ENCODE measurements at places on chromosomes 5 and 9.

GRCh38 chr5:169013208-169013728 is 287.7 kb downstream of the SLIT3 start:
- DNase-seq: no peak

- DNase-seq: no peak
These were observed 9.7 kb downstream of the RICTOR start for GRCh38 chr5:39064450-39064849.

DNA sequence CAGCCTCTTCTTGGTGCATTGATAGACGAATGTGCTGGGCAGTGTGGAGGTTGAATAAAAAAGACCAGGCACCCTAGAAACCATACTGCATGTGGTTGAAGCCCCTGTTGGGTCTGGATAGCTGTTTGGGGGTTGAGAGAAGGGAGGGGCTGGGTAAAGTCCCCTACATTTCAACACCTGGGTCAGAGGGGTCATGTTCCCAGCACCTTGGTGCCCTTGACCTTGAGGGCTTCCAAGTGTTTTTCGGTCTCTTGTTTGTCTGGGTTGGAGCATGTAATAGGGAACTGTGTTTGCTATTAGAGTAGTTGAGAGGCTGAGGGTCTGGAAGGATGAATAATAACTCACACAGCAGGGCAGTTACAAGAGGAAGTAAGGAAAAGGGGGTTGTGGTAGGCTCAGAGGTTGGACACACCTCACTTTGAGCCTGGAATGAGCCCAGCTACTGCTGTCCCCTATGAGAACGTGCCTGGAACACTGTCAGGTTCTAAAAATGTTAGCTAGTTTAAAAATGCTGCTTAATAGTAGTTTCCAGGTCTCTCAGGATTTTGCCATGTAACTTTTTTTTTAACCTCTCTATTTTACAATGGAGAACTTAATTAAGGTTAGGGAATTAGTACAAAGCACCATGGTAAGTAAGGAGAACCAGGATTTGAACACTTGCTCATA is 155.2 kb upstream of the SPRY4 start:
- DNase-seq: no peak

GRCh38 chr5:177371120-177372033 is 12.9 kb upstream of the SLC34A1 start:
- no peak for DNase-seq

GRCh38 chr5:7759257-7759871 is 91.6 kb downstream of the CFAP90 start:
- no peak for DNase-seq

DNA sequence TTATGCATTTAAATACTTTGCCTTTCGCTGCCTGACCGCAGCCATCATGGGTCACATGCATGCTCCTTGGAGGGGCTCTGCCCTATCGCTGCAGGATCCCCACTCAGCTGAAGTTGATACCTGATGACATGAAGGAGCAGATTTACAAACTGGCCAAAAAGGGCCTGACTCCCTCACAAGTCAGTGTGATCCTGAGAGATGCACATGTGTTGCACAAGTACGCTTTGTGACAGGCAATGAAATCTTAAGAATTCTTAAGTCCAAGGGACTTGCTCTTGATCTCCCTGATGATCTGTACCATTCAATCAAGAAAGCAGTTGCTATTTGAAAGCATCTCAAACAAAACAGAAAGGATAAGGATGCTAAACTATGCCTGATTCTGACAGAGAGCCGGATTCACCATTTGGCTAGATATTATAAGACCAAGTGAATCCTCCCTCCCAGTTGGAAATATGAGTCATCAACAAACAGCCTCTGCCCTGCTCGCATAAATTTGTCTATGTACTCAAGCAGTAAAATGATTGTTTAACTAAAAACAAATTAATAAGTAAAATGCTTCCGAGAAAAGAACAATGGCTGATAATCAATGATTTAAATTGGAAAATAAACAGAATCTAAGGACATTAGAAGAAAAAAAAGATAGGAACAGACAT is 41.6 kb upstream of the PPP2CA start:
- no peak for DNase-seq

DNA sequence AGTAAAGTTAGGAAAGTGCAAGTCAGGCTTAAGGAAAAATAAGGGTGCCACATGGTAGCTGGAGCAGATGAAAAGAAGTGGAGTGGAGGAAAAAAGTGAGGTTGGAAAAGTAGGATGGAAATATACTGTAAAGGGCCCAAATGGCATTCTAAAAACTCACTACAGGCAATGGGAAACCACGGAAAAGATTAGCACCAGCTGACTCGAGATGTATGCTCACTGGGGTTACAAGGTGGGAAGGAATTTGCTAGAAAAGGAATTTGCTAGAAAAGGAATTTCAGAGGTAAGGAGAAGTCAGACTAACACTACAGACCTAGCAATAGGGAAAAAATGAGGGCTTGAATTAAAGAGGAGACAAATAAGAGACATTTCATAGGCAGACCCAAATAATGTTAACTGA is 3.6 kb downstream of the PSMD5 start:
- DNase-seq: no peak

GRCh38 chr5:109911731-109912130 is 222.0 kb downstream of the MAN2A1 start:
- peak; percentile 79 for DNase-seq

- DNase-seq: no peak
These were observed 28.1 kb upstream of the CKMT2 start for GRCh38 chr5:81205058-81205457.

GRCh38 chr5:1329111-1329579 is 15.8 kb downstream of the CLPTM1L start:
- DNase-seq: no peak

GRCh38 chr5:40680741-40681362 is 1.1 kb downstream of the PTGER4 start:
- DNase-seq: no peak

GRCh38 chr9:128098297-128099230 is 29.0 kb downstream of the PTGES2 start:
- peak; percentile 74 for DNase-seq

GRCh38 chr5:54990841-54991258 is 5.5 kb upstream of the ESM1 start:
- DNase-seq: no peak

- DNase-seq: no peak
These were observed 78.8 kb downstream of the ADAMTS2 start for GRCh38 chr5:179266291-179267070.

GRCh38 chr5:96968074-96968473 is 32.2 kb downstream of the LNPEP start:
- no peak for DNase-seq

- no peak for DNase-seq
These were observed 26.3 kb downstream of the REEP5 start for GRCh38 chr5:112895682-112896081.

GRCh38 chr5:140338908-140339307 is 7.5 kb downstream of the HBEGF start:
- DNase-seq: no peak

DNA sequence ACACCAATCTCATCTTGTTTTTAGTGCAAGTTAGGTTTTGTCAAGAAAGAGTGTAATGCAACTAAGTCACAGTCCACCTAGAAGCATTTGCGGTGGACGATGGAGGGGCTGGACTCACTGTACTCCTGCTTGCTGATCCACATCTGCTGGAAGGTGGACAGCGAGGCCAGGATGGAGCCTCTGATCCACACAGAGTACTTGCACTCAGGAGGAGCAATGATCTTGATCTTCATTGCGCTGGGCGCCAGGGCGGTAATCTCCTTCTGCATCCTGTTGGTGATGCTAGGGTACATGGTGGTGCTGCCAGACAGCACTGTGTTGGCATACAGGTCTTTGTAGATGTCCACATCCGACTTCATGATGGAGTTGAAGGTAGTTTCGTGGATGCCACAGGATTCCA is 20.2 kb upstream of the SPZ1 start:
- DNase-seq: no peak

DNA sequence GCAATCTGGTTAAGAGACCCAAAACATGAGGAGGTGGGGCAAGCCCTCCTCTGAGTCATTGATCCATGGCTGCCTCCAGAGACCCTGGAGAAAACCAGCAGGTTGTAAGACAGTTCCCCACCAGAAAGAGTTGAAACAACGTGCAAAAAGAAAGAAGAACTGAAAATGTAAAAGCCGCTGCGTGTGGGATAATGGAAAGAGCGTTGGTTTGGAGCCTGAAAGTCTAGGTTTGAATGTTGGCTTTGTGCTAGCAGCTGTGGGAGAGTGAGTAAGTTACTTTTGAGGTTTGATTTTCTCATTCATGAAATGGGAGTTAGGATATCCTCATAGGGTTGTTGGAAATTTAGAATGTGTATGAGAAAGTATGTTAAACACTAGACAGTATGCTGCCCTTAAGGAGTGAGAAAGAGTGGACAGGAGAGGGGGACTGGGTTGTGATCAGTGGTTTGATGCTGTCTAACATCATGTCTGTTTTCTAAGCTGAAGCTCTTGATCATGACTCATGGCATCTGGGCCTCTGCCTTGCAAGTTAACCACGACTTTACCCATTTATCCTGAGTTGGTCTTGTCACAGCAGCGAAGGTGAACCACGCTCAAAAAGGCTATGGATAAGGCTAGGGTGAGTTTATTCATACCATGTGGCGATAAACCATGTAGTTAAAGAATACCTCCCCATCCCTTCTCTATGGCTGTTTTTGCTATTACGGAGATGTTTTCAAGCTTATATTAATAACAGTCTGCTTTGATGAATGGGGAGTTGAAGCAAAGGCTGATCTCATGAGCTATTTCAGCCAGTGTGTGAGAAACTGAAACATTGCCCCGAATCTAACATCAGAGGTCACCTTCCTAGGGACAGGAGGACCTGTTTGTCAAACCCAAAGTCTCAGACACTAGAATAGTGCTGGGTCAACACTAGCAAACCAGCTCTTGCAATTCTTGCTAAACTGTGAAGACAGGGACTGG is 41.3 kb downstream of the ZNF366 start:
- no peak for DNase-seq

GRCh38 chr9:18909140-18910018 is 123.6 kb downstream of the SAXO1 start:
- DNase-seq: no peak

DNA sequence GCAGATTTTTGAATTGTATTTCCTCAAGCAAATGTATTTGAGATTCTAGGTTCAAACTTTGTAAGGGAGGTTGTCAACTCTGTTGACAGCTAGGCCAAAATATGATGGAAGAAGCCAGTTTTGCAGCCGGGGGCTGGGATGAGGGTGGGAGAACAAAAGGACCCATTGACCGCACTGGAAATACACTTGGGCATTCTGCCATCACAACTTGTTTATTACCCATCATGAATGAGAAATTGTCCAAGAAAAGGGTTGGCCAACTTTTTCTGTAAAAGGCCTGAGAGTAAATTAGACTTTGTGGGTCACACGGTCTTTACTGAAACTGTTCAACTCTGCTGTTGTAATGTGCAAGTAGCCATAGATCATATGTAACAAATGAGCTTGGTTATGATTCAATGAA is 221.3 kb upstream of the KLF9 start:
- DNase-seq: no peak

DNA sequence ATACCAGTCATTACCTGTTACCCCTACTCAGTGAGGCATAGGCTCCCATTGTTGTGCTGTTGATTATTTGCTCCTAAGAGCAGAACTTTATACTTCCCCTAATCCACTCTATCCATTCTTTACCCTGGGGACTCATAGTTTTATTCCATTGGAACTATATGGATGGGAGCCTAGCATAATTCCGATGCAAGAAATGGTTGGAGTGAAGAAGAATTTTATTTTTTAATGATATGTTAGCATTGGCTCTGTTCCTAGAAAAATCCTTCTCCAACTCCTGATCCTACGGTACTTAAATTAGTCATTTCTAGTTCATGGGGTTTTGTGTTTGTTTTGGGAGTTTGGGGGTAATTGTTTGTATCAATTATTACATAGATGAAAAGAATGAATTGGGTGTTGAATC is 191.5 kb downstream of the GOLPH3 start:
- DNase-seq: no peak

GRCh38 chr9:89243296-89244061 is 64.9 kb upstream of the SHC3 start:
- DNase-seq: no peak

- no peak for DNase-seq
These were observed 14.4 kb downstream of the GDNF start for GRCh38 chr5:37825334-37825915.

- DNase-seq: no peak
These were observed 4.1 kb downstream of the LRSAM1 start for GRCh38 chr9:127455324-127455992.

- no peak for DNase-seq
These were observed 32.2 kb downstream of the IER5L start for GRCh38 chr9:129145841-129146292.

GRCh38 chr9:1938675-1939170 is 76.4 kb upstream of the SMARCA2 start:
- DNase-seq: no peak

DNA sequence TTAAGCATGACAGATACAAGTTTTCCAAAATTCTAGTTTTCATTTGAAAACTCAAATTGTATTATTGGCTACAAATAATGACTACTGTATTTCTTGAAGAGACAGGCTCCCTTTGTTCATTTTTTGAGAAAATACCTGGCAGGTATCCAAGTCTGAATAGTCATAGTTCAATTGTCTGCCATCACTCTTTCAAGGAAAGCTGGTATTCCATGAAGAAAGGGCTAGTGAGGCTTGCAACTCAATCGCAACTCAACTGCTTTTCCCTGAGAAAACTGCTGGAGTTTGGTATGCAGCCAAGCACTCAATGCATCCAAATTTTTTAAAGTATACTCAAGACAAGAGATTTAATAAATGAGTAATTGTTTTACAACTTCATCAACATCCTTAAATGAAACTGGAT is 61.4 kb upstream of the TRIO start:
- DNase-seq: no peak
